ENCODE measurements at places on chromosomes 12 and 14. TPM values are rescaled to one million over a fixed set of nuclear protein-coding genes. Genes with fewer than 3 reads are reported as not detected.
A peak's percentile ranks its signal among the peaks of the same experiment; 100 is the strongest.

The CCND2 gene
- total RNA-seq = not detected

DNA sequence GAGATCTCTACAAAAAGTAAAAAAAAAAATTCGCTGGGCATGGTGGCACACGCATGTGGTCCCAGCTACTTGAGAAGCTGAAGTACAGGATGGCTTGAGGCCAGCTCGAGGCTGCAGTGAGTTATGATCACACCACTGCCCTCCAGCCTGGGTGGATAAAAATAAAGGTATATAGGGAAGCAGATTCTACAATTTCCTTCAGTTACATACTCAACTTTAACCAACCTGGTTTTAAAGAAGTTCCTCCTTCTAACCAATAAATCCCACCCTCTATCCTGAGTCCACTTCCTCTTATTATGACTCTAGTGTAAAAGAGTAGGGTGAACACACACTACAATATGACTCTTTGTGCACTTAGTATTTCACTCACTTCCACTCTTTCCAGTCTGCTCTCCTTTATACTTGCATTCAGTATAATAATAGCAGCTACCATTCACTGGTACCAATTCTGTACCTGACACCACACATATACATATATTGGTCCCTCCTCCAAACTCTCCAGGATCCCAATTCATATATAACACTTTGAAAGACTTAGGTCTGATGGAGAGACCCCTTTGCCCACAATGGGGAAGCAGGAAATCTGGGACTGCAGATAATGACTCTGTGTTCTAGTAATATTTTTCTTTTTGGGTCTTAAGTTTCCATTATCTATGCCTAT is 2.3 kb downstream of the ARF3 start:
- no peak for DNase-seq

GRCh38 chr12:105026411-105026810 is 40.3 kb downstream of the NOPCHAP1 start:
- DNase-seq = no peak

DNA sequence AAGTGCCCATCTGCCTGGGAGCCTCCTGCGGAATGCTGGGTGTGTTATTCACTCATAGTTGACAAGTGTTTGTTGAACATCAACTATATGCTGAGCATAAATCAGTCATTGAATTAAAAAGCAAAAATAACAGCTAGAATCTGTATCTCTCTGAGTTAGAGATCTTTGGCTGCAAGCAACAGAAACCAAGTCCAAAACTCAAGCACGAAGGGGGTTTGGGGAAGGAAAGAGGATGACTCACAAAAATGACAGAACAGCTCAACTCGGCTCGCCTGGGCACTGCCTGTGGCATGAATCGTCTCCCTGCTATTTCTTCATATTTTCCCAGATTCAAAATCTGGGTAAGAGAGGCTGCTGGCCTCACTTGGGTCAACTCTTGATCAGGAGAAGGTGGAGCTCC is 72.6 kb upstream of the NCOR2 start:
- DNase-seq = no peak

DNA sequence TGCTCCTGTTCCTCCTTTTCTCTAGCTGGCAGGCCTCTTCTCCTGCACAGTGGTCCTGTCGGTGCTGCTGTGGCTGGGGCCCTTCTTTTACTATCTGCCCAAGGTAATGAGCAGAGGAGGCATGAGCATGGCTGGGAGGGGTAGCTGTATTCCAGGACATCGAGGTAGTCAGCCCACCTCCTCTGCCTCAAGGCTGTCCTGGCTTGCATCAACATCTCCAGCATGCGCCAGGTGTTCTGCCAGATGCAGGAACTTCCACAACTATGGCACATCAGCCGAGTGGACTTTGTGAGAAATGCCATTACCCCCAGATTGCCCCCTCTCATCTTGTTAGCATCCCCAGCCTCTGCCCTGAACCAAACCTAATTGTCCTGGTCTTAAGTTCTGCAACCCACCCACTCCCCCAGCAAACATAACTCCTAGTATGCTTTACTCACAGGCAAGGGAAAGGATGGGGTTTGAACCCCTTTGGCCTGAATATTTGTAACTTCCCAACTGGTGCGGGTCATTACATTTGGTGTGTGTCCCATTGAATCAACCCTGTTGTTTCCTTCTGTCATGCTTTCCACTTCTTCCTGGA is 9.1 kb downstream of the B4GALNT1 start:
- no peak for DNase-seq

DNA sequence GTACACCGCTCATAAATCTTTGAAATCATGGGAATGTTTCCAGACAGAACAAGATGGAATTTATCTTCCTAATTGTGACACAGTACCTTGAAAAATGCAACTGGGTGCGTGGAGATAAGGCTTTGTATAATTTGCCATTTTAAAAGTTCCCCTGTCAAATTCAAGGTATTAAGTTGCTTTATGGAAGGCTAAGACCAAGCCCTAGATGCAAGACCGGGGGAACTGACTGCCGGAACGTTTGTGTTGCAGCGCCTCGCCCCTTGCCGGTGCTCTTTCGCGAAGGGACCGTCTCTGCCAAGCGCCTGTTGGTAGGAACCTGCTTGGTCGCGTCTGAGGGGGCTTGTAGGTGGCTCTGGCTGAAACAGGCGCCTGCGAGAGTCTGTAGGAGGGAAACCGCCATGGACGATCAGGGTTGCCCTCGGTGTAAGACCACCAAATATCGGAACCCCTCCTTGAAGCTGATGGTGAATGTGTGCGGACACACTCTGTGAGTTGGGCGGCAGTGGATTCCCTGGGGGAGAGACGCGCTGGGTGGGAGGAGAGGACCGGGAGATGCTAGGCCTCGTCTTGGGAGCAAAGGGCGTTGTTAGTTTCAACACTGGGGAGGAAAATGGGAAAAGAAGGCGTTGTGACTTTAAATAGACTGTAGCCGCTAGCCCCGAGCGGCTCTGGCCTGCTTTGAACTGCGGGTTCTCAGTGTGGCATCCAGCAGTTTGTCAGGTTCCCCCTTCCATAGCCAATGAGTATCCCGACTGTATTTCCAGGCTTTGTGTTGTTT is at the start of gene MNAT1:
Gene MNAT1, plus strand, starts transcription at position 297 of the 778 bp plus-strand sequence. Its CDS starts 102 bp downstream, at position 399.
- DNase-seq = peak; percentile 76

DNA sequence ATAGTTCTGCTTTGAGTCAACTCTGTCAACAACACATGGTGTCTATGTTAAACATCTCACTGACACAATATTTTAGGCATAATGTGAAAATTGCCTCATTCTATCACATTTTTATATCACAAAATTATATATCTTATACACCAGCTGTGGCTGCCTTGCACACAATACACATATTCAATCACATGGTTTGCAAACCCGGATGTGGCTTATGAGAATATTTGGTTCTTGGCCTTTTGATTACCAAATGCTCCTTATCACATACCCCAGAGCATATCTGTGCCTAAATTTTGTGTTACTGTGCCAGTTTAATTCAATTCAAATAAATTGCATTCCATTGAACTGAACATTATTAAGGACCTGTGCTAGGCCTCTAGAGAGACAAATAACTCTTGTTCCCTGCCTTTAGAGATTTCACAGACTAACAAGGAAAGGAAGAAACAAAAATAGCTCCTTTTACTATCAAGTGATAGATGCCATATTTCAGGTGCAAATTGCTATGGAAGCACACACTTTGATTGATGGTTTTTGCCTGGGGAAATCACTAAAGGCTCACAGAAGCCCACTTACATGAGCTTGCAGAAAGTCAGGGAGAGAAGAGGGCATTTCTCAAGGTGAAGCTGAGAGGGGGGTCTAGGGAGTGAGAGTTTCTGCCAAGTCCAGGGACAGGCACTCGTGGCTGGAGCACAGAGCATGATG is 63.4 kb downstream of the PPP1R36 start:
- no peak for DNase-seq
